ENCODE measurements at places on chromosomes 5 and 9.

DNA sequence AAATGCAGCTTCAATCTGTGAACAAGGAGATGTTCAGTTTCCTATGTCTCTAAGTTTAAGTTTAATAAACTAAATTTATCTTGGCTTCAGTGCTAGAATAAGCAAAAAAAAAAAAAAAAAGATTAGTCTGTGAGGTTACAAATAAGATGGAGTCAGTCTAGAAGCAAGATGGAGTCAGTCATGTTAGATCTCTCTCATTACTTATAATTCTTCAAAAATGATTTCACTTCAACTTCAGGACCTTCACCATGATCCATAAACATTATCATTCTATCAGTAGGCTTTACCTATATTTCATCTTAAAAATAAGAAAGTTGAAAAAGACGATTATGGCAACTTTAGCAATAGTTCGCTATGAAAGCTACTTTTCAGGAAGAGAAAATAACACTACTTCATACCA is 30.2 kb upstream of the TMC1 start:
- DNase-seq: no peak

DNA sequence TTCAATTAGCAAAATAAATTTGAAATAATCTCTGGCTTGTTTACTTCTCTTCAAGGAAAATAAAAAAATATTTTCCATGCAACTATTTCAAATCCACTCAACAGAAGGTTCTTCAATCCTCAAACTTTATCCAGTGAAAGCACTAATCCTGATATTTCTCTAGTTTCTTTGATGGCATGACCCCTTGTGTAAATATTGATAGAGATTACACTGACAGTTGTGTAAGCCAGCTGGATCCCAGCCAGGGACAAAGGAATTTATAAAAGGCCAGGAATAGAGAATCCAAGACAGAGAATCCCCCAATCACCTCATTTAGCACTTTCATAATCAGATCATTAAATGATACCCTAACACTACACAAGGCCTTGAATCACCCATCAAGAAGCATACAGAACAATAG is 135.2 kb downstream of the GNA14 start:
- no peak for DNase-seq

DNA sequence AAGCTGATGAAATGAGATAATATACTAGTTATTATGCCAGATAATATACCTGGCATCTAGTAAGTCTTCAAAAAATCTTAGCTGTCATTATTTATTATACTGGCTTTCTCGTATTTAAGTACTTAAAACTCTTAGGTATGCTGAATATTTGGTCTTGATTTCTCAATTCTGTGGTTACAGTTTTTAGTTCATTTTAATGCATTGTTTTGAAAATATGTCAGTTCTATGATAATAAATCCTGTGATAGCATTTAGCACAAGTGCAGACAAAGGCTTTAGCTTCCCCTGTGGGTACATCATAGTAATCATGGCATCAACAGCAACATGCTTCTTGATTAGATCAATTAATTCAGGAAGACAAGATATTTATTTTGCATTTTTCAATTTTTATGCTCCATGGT is 133.0 kb downstream of the SMC2 start:
- no peak for DNase-seq

- DNase-seq: no peak
These were observed 49.6 kb upstream of the CPLX2 start for GRCh38 chr5:175821790-175822211.

- DNase-seq: no peak
These were observed 97.8 kb downstream of the MRPL36 start for GRCh38 chr5:1701884-1702283.

DNA sequence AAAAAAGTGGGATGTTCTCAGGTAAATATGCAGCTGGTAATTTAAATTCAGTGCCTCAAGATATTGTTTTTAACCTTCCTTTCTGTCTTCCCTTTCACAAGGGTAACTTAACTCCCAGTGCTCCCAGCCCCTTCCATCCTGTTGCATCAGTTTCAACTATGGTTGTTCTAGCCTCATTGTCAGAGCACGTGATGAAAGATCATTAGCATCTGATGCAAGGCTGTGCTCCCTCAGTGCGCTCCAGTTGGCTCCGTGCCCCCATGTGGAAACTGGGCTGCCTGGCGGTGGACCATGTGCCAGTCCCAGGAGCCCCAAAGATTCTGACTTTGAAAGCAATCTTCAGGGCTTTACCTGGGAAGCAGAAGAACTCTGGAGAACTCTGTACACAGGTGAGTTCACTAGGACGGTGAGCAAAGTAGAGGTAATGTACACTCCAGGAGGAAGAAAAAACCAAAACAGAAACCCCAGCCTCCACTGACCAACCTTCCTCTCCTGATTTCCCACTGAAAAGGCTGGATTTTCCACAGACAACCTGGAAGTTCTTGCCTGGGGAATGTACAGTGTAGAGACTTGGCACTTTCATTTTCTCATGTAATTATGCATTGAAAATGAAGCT is 96.9 kb downstream of the SLC1A3 start:
- DNase-seq: peak; percentile 91

DNA sequence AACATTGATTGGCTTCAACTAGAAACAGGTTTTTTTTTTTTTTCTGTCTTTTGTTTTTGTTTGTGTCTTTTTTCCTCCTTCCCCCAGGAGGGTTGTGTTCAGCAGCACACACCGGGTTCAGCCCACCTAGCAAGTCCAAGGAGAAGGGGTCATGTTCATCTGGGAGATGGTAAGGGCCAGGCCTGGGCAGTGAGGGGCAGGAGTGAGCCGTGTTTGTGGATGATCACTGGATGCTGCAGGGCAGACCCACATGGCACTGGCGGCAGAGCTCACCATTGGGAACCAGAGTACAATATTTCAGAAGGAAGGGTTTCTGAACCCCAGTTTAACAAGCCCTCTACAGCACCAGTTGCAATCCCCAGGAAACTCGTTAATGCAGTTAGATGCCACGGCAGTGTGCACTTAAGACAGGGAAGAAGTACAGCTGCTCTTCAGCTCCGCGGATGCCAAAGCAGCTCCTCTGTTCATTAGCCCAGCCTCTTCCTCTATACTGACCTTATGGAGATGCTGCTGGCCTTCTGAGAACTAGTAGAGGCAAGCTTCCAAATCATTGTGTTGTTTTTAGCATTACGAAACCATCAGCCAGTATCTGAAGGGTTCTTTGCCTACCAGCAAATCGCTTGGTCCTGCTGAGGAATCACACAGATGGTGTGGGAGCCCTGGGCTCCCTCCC is 508.2 kb upstream of the WWC1 start:
- no peak for DNase-seq

DNA sequence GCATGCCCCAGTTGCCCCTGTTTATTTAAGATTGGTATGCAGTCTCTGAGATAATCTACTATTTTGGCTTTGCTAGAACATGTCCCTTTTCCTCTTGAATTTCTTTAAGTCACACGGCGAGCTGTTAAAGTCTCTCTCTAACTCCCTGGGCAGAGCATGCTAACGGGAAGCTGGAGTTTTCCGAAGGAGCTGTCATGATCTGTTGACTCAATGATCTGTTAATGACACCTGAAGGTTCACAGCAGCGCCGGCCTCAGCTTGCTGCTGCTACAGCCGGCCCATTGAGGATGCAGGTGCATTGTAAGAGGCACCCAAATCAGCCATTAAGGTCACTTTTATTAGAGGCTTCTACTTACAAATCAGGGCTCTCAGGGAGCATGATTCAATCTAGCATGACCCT is 1203.4 kb downstream of the MAT2B start:
- no peak for DNase-seq

DNA sequence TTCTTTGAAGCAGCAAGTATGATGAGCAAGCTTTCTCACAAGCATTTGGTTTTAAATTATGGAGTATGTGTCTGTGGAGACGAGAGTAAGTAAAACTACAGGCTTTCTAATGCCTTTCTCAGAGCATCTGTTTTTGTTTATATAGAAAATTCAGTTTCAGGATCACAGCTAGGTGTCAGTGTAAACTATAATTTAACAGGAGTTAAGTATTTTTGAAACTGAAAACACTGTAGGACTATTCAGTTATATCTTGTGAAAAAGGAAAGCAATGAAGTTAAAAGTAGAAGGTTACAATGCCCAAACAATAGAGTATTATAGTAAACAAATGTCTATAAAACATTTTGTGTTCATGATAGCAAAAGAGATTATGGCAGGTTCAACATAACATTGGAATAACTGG is 88.6 kb downstream of the JAK2 start:
- DNase-seq: no peak

DNA sequence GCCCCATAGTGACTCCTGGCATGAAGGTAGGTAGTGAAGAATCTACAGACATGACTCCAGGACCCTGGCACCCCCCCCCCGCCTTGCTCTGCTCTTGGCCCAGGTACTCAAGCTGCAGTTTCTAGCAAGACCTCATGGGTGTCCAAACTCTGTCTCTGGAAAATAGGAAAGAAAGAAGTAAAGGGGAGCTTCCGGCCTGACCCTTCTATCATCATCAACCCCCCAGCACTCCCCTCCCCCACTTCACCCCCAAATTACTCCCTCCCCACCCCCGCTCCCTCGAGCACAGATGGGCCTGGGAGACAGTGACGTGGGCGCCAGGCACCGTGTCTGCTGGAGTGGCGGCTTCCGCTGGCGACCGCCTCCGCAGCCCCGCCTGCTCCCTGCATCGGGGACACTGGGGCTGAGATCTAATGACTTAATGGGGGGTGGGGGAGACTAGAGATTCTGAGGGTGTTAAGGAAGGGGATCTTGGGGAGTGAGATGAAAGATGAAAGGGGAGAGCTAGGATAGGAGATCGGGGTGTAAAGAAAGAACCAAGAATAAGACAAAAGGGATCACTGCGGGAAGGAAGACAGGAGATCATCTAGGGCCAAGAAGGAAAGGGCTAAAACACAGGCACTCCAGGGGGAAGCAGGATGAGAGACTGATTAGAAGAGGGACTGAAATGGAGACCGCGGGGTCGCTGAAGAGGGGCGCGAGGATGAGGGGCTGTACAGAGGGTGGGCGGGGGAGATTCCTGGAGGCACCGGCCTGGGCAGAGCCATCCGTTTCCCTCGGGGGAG is 1.1 kb upstream of the DNAJB5 start:
- DNase-seq: peak; percentile 87

GRCh38 chr5:111682641-111683040 is 74.4 kb downstream of the NREP start:
- DNase-seq: no peak

DNA sequence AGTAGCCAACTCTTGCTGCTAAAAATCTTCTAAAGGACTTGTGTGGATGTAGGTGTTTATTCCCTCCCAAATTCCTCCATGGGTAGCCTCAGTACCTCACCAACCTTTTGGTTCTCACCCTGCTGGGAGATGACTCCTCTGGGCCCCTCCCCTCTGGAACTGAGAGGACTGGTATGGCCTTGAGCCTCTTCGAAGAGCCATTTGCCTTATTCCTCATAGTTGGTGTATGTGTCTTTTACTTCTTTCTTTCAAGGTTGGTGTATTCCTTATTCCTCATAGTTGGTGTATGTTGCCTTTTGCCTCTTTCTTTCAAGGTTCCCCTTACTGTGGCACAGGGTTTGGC is 48.3 kb downstream of the GNAQ start:
- DNase-seq: no peak

DNA sequence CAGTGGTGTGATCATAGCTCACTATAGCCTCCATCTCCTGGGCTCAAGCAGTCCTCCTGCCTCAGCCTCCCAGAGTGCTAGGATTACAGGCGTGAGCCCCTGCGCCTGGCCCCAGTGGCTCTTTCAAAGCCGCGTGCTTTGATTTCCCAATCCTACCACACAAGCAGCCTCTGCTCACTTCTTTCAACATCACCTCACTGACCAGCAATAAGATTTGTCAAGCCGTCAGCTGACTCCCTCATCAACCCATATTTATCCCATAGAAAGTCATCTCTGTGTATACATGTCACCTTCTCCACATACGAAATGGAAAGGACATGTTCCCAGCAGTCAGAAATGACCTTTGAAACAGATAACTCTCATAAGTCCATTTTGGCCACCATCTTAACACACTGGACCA is 26.0 kb downstream of the SLC31A2 start:
- DNase-seq: no peak

- DNase-seq: no peak
These were observed 144.9 kb downstream of the CDK5RAP2 start for GRCh38 chr9:120435091-120435490.

DNA sequence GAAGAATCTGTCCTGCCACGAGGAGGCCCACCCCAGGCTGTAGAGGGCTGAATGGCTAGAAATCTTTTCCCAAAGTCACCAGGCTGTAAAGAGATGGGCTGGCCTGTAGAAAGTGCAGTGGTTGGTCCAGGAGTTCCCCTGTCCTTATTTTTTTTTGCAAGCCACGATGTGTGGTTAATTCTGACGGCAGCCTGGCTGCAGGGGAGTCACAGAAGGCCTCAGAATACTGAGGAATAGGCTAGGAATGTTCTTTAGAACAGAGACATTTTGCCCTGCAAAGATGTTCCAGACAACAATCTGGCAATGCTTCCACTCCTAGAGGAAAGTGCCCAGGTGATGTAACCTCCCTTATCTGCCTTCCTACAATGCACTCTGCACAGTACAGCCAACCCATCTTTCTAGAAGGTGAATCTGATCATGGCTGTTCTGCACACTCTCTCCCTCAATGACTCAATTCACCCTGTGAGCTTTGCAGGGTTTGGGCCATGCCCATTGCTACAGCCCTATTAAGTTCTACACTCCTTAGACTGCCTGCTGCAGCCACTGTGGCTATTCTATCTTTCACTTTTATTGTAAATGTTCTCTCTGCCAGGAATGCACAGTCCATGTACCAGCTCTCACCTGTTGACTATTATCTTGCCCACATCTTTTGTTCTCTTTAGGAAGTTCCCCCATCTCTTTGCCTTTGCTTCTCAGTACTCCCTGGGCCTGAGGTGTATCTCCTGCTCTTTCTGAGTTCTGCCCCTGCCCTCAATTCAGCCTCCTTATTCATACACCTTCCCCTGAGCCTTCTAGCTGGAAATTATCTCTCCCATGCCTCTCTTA is 377.8 kb upstream of the CLINT1 start:
- no peak for DNase-seq

DNA sequence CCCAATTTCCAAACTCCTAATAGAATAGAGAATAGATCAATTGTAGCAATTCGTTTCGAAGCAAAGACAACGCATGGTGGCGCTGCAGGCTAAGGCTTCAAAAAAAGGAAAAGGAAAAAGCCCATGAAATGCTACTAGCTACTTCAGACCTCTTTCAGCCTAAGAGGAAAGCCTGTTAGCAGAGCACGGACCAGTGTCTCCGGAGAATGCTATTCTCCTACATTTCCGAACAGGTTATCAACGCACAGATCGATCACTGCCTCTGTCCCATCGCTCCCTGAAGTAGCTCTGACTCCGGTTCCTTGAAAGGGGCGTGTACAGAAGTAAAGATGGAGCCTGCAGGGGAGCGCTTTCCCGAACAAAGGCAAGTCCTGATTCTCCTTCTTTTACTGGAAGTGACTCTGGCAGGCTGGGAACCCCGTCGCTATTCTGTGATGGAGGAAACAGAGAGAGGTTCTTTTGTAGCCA is at the start of gene PCDHB15:
TSS of gene PCDHB15 (plus strand) at position 146 of the 468 bp plus-strand sequence. CDS start at position 330, 184 bp downstream.
- no peak for DNase-seq

DNA sequence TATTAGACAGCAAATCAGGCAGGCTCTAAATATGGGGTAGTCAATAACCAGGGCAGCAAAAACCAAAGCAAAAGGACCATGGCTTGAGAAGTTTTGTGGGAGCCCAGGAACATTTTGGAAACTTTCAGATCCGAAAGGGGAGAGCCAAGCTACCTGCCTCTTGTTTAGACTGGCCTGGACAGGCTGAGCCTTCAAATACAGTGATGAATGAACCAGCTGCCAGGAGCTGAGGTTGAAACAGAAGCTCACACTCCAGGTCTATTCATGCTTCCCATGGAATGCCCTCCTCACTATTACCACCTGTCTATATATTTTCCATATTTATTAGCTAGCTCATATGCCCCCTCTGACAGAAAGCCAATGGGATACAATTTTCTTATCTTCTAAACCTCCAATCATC is 150.8 kb upstream of the SLC44A1 start:
- DNase-seq: no peak
